Suprapubic skin (tissue), 4 donors: ENCODE measurements at places on chromosomes 7 and 10. TPM values are rescaled to one million over a fixed set of nuclear protein-coding genes. Genes with fewer than 3 reads are reported as not detected.

GRCh38 chr7:8278183-8278582, 16.2 kb upstream of the ICA1 start:
- H3K27me3 ChIP-seq: no peaks in the 10 kb centered on the region
- DNase-seq: no peak
- H3K4me1 ChIP-seq: no peaks in the 10 kb centered on the region
- H3K27ac ChIP-seq: no peak overlapping the region
- no peaks in the 10 kb centered on the region for H3K36me3 ChIP-seq

- H3K4me3 ChIP-seq: peak overlapping the region; percentile 57
- peak; percentile 70 for DNase-seq
- H3K4me1 ChIP-seq: peaks cover 26% of the 10 kb centered on the region
- no peak overlapping the region for H3K27ac ChIP-seq
Observed at GRCh38 chr7:132577206-132578049, 1.2 kb upstream of the PLXNA4 start.

DNA sequence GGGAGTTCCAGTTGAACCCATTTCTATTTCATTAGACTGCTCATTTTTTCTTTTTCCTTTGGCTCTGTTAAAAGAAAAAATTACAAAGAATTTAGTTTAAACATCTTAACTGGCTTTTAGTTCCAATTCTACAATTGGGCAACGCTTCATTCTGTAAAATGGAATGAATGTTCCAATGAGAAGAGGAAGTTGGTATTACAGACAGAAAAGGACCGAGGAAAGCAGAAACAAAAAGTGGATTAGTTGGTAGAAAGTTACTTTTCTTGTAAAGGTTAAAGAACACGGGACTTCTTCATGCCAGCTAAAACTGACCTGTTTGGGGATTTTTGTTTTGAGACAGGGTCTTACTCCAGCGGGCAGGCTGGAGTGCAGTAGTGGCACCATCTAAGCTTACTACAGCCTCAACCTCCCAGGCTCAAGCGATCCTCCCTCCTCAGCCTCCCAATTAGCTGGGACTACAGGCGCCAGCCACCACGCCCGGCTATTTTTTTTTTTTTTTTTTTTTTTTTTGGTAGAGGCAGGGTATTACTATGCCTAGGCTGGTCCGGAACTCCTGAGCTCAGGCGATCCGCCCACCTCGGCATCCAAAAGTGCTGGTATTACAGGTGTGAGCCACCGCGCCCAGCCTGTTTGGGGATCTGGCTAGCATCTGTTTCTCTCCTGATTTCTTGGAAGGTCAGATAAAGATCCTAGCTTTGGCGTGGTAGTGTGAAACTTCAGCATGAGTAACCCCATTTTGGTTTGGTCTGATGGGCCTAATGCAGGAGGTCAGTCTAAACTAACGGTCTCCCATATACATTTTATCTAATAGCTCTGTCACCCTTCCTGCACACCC, 1.3 kb upstream of the VDAC2 start:
- peaks cover 22% of the 10 kb centered on the region for H3K36me3 ChIP-seq
- peak overlapping the region; percentile 100 for H3K27ac ChIP-seq
- no peaks in the 10 kb centered on the region for H3K27me3 ChIP-seq
- DNase-seq: peak; percentile 72
- peaks cover 73% of the 10 kb centered on the region for H3K4me1 ChIP-seq

The DHTKD1 gene
- total RNA-seq: 9.1 TPM
